B cell (primary cell): ENCODE measurements at places on chromosomes 2 and 18. TPM values are rescaled to one million over a fixed set of nuclear protein-coding genes. Genes with fewer than 3 reads are reported as not detected.

RTP5 gene
- total RNA-seq, result not detected in 2 replicates

- DNase-seq, result peak; percentile 76
Measured at GRCh38 chr18:8988260-8988871, 114.1 kb upstream of the NDUFV2 start.

- DNase-seq, result no peak
Measured at GRCh38 chr18:939166-939565, 34.5 kb downstream of the ADCYAP1 start.

DNA sequence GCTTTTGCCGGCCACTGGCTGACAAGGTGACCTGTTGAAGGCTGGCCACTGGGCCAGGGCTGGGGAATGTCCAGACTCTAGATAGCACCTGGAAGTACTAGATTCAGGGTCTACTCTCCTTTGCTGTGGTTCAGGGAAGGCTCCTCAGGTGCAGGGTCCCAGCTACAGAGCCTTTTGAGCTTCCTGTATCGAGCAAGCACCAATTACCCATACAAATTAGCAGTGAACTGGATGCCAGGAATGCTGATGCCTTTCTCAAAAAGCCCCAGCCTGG is 213.4 kb downstream of the CYP26B1 start:
- DNase-seq, result no peak

DNA sequence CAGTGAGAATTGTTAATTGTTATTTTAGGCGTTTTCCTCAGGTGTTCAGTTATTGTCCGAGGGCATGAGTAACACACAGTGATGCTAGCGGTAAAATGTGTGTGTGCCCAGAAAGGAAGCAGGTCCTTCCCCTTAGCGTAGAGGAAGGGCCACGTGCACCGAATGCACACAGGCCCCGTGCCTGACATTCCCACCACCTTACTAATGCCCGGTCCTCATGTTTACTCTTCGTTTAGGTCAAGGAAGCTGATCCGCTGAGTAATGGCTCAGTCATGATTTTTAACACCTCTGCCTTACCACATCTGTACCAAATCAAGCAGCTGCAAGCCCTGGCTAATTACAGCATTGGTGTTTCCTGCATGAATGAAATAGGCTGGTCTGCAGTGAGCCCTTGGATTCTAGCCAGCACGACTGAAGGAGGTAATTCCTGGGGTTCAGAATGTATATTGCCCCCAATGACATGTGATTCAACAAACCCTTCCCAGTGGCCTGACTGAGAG is 76.7 kb downstream of the MERTK start:
- no peak for DNase-seq

DNA sequence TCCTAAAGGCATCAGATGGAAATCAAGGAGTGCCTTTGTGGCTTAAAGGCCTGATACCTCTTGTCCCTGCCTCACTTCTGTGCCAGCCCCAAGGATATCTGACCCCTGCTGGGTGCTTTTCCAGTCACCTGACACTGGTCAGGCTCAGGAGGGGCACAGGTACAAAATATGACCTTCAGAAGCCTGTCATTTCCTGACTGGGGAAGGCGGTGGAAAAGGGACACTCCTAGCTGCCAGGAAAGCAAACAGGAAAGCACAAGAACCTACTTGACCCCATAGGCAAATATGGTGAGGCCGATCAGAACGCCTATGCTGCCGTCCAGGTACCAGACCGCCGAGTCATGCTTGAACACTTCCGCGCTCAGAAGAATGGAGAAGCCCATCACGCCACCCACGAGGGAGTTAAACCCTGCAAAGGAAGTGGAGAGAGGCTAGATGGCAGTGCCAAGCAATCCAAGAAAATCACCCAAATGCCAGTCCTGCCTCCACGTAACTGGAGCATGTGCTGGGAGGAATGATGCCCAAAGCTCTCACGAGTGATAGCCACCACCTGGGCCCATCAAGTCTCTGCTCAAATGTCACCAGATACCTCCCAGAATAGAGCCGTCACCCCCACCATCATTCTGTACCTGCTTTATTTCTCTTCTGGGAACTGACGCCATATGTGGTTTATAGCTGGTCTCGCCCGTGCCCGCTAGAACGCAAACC is 204.0 kb downstream of the MGAT5 start:
- DNase-seq, result no peak

DNA sequence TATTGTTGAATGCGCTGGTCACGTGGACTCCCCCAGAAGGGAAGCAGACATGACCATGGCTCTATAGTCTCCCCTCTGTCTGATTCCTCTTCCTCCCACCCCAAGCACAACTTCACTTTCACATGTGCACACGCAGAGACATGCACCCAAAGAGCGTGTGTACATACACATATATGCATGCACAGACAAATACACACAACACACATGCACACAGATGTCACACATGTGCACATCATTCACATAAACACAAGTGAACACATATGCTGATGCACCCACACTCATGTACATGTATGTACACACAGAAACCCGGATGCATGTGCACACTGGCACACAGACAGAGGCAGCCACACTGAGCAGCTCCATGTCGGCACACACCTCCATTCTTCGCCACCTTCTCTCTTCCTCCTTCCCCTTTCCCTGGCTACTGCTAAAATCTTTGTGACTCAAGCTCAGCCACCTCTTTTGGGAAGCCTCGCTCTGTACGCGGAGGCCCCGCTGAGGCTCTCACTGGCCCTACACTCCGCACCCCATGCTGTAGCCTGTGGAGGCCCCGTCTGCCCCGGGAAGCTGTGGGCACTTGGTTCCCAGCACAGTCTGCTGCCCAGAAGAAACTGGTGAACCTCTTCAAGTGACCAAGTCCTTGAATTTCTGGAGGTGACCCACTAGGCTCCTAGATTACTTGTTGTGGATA is 101.6 kb upstream of the TEX51 start:
- no peak for DNase-seq

GRCh38 chr2:165469417-165469816 is at the start of gene CSRNP3:
TSS of gene CSRNP3 (plus strand) at chr2:165469698. CDS start at chr2:165595066, 125,368 bp downstream.
- DNase-seq, result no peak

- no peak for DNase-seq
Measured at GRCh38 chr2:21427606-21428005, 303.8 kb downstream of the TDRD15 start.

GRCh38 chr2:117718048-117718447 is 96.4 kb upstream of the DDX18 start:
- DNase-seq, result no peak

DNA sequence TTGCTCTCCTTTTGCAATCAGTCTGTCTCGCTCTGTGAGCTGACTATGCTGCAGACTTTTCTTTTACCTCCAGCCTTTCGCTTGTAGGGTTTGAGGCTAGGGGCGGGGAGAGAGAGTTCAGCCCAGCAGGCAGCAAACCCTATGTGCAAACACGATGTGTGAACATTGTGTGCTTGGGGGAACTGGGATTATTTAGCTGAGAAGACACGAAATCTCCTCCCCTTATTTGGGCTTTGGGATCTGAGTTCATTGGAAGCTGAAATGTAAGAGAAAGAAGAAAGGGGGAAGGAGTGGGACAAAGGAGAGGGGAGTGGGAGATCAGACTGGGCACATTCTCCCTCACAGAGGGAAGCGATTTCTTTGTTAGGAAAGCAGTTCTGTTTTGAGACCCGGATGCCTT is 189.6 kb upstream of the TNP1 start:
- DNase-seq, result no peak
